ENCODE measurements at places on chromosomes 3 and 15.

- no peak for DNase-seq
Observed at GRCh38 chr3:1699361-1699920, 399.2 kb upstream of the CNTN4 start.

- peak; percentile 42 for DNase-seq
Observed at GRCh38 chr15:80059786-80060355, 395 bp downstream of the ZFAND6 start.

- peak; percentile 1 for DNase-seq
Observed at GRCh38 chr3:104069114-104069513, 1297.6 kb upstream of the ALCAM start.

- no peak for DNase-seq
Observed at GRCh38 chr3:35594739-35595138, 44.6 kb upstream of the ARPP21 start.

DNA sequence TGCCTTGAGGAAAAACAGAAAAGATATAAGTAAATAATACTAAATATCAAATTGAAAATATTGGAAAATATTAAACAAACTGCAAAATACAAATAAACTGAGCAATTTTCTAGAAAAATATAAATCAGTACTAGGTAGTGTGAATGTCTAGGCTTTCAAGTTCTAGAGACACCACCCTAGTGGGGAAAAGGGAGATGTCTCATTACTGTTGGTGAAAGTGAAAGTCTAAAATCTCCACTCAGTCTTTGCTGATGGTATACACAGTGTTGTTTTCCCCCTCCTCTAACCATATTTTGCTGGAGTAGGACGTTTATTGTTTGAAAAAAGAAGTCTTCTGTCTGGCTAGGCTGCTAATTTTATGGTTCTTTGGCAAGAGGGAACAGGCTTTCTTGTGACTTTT, 1368.9 kb downstream of the OTOL1 start:
- peak; percentile 3 for DNase-seq

- DNase-seq = no peak
Observed at GRCh38 chr3:72317491-72317890, 530.8 kb downstream of the SHQ1 start.

DNA sequence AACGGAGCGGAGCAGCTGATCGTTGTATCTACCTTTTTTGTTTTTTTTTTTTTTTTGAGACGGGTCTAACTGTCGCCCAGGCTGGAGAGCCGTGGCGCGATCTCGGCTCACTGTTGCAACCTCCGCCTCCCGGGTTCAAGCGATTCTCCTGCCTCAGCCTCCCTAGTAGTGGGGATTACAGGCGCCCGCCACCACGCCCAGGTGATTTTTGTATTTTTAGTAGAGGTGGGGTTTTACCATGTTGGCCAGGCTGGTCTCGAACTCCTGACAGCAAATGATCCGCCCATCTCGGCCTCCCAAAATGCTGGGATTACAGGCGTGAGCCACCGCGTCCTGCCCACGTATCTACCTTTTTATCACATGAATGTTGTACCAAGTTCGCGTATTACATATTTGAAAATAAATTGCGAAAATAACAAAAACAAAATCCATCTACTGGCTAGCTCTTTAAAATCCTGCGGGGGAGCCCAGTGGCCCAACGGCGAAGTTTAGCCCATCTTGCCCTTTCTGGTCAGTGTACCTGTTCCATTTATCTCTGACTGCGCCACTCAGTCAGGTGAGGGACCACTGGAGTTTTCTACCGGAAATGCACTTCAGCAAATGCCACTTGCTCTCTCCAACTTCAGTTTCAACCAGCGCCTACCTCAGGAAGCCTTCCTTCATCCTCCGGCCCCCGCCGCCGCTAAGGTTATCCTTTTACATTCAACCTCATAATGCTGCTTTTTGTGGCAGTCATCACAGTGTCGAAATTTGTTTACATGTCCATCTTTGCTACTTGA, 1.2 kb upstream of the EIF3J start:
- no peak for DNase-seq

GRCh38 chr3:145820170-145820569, 340.8 kb downstream of the PLOD2 start:
- no peak for DNase-seq

- DNase-seq = no peak
Observed at GRCh38 chr3:194755671-194756459, 70.2 kb downstream of the FAM43A start.

DNA sequence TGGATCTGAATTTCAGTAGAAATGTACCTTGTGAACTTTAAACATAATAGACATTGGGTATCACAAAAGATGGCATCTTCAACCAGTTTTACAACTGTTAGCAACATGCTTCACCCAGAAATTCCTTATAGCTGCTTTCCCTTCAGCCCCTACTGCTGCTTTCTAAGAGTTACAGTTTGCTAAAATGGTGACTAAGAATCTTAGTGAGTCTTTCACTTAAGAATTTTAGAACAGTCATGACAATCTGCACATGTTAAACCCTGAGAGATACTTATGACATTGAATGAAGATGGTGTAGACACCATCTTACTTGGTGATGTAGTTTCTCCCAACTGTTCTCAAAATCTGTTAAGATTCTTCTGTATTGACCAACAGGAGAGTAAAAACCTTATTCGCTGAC, 129.7 kb upstream of the UBE2E1 start:
- no peak for DNase-seq

- DNase-seq = no peak
Observed at GRCh38 chr3:178454726-178455125, 81.5 kb upstream of the KCNMB2 start.

GRCh38 chr3:87895983-87896382, 162.8 kb downstream of the CGGBP1 start:
- no peak for DNase-seq

Data from H54 (cell line).